ENCODE measurements at places on chromosomes 7 and 10.

GRCh38 chr7:101066141-101066832, 19.0 kb upstream of the TRIM56 start:
- DNase-seq, result no peak

GRCh38 chr10:108783897-108784296, 1139.4 kb downstream of the XPNPEP1 start:
- DNase-seq, result no peak

DNA sequence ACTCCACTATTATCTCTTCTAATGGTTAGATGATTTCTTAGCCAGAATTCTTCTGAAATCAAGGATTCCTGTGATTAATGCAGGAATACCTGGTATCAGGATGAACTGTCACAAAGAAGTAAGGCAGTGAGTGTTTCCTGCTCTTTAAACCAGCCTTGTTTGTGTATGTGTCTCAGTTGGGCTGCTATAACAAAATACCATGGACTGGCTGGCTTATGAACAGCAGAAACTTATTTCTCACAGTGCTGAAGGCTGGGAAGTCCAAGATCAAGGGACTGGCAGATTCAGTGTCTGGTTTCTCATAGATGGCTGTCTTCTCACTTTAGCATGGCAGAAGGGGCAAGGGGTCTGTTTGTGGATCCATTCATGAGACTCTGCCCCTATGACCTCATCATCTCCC, 42.7 kb downstream of the LRMDA start:
- no peak for DNase-seq

- DNase-seq, result no peak
Measured at GRCh38 chr10:4663162-4663992, 162.6 kb upstream of the AKR1E2 start.

- DNase-seq, result no peak
Measured at GRCh38 chr10:60975716-60976115, 31.7 kb upstream of the RHOBTB1 start.

DNA sequence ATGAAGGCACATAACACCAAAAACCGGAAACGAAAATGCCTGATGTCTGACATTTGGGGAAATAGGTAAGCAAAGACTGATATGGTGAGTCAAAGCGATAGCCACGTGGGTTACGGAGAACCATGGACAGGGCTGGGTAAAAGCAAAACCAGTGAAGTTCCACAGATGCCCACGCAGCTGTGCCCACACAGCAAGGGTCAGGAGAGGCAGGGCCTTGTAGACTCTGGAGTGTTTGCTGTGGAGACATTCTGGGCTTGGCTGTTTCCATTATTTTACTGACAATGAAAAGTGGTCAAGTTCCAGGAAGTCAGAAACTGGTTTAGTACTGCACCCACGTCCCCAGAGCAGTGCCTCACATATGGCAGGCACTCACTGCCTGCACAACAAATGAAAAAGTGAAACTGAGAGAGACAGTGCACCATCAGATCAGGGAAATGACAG, 148.7 kb downstream of the ZMYND11 start:
- DNase-seq, result peak; percentile 18

- DNase-seq, result no peak
Measured at GRCh38 chr7:44767912-44768627, 19.4 kb downstream of the ZMIZ2 start.

- DNase-seq, result no peak
Measured at GRCh38 chr7:70063927-70064326, 465.7 kb downstream of the AUTS2 start.

DNA sequence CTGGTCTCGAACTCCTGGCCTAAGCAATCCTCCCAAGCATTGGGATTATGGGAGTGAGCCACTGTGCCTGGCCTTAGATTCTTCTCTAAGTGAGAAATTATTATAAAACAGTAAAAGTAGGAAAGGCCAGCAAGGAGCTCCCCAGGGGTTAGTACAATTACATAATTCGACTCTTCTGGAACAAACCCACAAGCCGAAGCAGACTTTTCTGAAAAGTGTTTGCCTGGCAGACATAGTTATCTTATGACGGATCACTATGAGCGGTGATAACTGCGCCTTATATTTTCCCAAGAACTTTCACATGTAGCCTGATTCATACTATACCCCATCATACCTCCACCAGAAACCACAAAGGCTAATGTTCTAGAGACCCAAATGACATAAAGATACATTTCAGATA, 30.2 kb upstream of the SH3PXD2A start:
- DNase-seq, result no peak

DNA sequence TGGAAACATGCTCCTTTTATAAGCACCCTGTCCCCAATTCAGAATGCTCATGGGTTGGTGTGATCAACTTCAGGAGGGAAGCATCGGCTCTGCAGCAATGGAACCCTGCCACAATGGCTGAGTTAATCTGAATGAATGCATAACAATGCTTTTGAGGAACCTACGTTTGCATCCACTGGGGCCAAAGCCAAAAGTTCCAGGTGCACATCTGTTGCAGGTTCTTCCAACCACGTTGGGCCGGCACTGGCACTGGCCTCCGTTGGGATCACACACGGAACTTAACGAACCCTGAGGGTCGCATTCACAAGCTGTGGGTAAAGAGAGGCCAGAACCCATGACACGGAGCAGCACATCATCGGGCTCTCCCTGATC, 43.4 kb downstream of the LAMB1 start:
- no peak for DNase-seq

DNA sequence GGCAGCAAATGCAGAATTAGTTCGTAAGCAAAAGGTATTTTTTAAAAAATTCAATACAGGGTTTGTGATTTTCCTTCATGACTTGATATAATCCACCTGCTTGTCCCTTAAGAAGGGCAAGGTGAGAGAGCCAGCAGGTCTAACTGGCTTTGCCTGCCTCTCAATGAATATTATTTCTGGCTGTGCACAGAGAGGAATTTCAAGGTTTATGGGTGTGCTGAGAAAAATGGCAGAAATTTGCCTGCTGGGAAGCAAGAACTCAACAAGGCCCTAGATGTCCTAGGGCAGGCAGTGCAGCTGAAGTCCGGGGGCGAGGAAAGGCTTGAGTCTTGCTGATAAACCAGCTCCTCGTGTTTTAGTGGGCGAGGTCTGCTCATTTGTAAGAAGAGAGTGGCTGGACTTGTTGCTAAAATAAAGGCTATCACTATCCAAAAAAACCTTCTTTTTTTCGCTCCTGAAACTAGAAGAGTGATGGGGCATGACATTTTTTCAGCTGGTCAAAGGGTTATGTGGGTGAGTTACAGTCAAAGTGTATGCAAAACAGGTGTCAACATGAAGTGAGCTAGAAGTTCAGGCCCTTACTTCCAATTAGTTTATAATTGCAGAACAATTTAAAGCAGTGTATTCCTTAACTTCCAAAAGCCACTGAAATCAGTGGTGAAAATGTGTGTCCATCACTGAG, 385.8 kb upstream of the KLF6 start:
- DNase-seq, result no peak

DNA sequence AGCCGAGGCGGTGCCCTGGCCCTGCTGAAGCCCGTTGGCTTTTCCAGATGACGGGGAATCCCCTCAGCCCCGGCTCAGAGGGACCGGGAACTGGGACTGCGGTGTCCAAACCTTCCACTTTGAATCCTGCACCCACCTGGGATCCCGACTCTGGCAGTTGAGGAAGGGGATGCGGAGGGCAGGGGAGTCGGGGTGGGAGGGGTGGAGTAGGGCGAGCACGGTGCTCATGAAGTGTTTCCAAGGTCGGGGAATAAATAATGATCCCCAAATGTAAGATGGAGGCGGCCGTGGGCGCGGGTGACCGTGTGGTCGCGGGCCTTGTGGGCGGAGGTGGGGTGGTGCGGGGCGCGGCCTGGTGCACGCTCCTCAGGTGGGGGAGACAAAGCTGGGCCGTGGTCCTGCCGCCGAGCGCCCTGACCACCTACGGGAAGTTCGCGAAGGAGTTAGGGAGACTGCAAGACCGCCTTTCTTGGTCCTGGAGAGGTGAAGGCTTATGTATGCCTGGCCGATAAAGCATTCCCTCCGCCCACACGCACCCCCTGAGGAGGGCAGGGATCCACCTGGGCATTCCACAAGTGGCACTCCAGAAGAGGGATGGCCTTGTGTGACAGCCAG, 1.4 kb downstream of the MTURN start:
- DNase-seq, result no peak

DNA sequence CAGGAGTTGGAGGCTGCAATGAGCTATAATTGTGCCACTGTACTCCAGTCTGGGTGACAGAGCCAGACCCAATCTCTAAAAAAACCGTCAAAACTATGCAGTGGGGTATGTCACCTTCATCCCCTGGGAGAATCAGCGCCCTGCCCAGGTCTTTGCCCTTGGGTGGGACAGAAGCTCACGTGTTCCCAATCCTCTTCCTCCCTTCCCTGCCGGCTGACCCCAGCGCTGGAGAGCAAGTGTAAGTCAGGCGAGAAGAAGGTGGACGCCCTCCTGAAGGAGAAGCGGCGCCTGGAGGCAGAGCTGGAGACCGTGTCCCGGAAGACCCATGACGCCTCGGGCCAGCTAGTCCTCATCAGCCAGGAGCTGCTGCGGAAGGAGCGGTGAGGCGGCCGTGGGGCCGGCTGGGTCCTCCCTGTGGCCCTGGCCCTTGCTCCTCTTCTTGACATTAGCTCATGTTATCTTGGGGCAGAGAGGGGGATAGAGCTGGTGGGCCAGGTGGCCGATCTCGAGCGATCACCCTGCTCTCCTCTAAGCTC, 64.8 kb upstream of the GTF2IRD1 start:
- DNase-seq, result no peak

GRCh38 chr7:91892099-91892705, 11.7 kb upstream of the MTERF1 start:
- no peak for DNase-seq

- no peak for DNase-seq
Measured at GRCh38 chr10:13731799-13732198, 145.0 kb downstream of the PRPF18 start.

DNA sequence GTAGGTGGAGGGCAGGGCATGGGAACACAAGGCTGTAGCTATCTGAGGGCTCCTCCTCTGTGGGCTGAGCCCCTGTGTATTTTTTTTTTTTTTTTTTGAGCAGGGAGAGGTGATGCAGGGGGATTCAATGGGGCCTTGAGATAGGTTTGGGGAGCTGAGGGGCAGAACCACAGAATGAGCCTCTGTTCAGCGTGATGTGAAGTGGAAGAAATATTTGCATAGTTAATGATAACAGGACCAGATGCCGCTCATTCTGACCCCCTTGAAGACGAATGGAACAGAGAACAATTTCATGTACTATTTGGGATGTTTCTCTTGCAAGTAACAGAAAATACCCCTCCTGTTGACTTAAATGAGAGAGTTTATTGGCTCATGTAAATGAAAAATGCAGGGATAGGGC, 69.7 kb upstream of the EMX2 start:
- no peak for DNase-seq

DNA sequence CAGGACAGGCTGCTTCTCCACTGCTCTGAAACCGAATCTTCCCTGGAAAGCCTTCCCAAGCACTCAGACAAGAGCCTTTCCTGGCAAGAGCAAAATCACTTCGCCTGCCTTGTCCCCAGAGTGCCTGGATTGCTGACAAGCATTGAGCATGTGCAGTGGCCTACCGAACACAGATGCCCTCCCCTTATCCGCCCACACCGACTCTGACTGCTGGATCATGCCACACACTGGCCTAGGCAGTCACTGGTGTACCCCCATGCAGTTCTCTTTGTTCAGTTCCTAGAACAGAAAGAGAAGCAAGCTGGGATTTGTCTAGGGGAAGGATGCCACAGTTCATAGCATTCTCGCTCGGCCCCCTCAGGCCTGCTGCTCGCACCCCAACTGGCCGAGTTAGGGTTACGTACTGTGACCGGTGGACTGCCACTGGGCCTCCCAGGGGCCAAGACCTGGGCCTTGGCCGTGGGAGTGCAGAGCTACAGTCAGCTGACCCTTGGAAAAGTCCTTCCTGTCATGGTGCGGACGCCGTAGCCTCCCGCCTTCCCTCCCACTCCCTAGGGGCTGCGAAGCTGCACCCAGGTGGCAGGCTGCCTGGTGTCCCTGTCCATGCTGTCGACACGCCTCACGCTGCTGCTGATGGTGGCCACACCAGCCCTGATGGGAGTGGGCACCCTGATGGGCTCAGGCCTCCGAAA, 6.9 kb downstream of the ABCB8 start:
- no peak for DNase-seq

- no peak for DNase-seq
Measured at GRCh38 chr10:51422311-51423120, 276.9 kb downstream of the CSTF2T start.

DNA sequence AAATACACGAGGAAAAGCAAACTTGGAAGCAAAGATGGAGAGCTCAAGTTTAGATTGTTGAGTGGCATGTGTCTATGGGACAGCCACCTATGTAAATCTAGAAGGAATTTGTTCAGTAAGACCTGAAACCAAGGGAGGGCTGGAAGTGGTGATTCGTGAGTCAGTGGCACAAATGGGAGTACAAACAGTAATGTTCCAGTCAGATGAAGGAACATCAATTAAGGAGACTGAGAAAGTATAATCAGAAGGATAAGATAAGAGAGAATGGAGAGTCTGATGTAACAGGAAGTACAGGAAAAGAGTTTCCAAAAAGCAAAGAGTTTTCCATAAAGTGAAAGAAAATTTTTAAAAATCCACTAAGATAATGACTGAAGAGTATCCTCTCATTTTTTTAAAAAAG, 544.2 kb downstream of the KIF20B start:
- DNase-seq, result no peak

- no peak for DNase-seq
Measured at GRCh38 chr7:7122701-7123281, 59.6 kb upstream of the C1GALT1 start.

DNA sequence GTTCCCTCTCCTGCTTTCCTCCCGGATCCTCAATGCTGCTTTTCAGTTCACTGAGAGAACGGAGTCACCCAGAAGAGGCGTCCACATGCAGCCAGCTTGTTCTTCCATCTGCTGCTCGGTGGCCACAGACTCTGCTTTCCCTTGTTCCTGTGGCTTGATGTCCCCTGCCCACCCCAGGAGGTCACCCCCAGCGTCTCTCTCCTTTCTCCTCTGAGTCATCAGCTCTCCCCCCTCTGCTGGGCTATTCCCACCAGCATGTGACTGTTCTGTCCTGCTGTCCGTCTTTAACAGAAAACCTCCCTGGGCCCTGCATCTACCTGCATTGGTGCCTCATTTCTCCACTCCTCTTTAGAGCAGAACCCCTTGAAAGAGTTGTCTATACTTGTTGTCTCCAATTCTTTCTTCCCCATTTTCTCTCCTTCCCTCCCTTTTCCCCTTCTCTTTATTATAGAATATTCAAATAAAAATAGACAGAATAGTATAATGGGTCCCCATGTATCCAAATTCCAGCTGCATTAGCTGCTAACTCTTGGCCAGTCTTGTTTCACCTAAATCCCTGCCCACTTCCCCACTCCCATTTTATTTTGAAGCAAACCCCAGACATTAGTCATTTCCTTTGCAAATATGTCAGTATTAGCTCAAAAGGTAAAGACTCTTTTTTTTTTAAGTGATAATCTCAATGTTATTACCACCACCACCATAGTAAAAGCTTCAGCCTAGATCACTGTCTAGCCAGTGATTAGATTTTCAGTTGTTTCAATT, 4.1 kb downstream of the ZNF282 start:
- no peak for DNase-seq

DNA sequence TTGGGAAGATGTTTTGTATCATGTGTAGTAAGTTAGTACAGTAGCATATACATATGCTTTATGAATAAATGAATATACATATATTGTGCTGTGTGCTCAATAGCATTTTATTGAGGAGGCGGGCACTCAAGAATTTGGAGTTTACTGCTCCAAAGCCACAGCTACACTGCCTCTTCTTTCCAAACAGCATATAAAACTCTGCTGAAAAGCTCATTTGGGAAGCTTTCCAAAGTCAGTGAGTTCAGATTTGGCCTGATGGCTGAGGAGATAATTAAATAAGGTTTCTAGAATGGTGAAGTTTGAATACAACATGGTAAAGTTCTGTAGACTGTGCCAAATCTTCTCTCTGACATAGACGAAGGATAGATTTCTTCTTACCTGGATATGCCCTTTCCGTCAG, 29.8 kb downstream of the CDK1 start:
- no peak for DNase-seq

- DNase-seq, result no peak
Measured at GRCh38 chr7:7335215-7335614, 152.9 kb downstream of the C1GALT1 start.

Measured in stimulated activated CD4-positive, alpha-beta T cell treated with anti-CD3 and anti-CD28 coated beads, Interleukin-1b, Interleukin-23, amount 100 ng/mL, for 24 hours (primary cell).